ENCODE measurements at places on chromosomes 6 and 20. TPM values are rescaled to one million over a fixed set of nuclear protein-coding genes. Genes with fewer than 3 reads are reported as not detected.

PROCR gene
- 97.8 TPM for total RNA-seq

AGER gene
- total RNA-seq: 2.0 TPM

OLIG3 gene
- total RNA-seq: not detected

SASH1 gene
- total RNA-seq: 6.3 TPM

TREM1 gene
- total RNA-seq: 6.2 TPM

ZBTB24 gene
- total RNA-seq: 5.5 TPM

HUS1B gene
- total RNA-seq: 0.49 TPM

WFDC12 gene
- not detected for total RNA-seq

SEL1L2 gene
- total RNA-seq: not detected

FAM184A gene
- 0.14 TPM for total RNA-seq

HLA-DRB5 gene
- not detected for total RNA-seq

SLC2A10 gene
- 11.5 TPM for total RNA-seq

Data from airway epithelial cell (primary cell).